Effector memory CD8-positive, alpha-beta T cell (primary cell): ENCODE measurements at places on chromosomes 7 and 10.

GRCh38 chr7:51326656-51327286, 10.2 kb upstream of the COBL start:
- DNase-seq: no peak

- no peak for DNase-seq
Observed at GRCh38 chr10:127485153-127485857, 63.8 kb upstream of the NPS start.

DNA sequence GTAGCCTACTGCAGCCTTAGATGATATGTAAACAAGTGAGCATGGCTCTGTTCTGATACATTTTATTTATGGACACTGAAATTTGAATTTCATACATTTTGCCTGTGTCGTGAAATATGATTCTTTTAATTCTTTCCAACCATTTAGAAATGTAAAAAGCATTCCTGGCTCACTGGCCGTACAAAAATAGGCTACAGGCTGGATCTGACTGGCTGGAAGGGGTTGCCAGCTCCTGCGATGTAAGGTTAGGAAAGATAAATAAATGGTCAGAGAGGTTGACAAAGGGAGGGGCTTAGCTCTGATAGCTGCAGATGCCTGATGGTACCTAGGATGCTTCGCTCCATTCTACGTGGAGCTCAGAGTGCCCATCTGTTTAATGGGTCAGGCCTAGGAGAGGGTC, 3.4 kb downstream of the ADCYAP1R1 start:
- DNase-seq: no peak

GRCh38 chr7:127666602-127667001, 14.6 kb downstream of the SND1 start:
- no peak for DNase-seq

GRCh38 chr7:99707096-99707495, 27.3 kb upstream of the CYP3A5 start:
- DNase-seq: no peak

DNA sequence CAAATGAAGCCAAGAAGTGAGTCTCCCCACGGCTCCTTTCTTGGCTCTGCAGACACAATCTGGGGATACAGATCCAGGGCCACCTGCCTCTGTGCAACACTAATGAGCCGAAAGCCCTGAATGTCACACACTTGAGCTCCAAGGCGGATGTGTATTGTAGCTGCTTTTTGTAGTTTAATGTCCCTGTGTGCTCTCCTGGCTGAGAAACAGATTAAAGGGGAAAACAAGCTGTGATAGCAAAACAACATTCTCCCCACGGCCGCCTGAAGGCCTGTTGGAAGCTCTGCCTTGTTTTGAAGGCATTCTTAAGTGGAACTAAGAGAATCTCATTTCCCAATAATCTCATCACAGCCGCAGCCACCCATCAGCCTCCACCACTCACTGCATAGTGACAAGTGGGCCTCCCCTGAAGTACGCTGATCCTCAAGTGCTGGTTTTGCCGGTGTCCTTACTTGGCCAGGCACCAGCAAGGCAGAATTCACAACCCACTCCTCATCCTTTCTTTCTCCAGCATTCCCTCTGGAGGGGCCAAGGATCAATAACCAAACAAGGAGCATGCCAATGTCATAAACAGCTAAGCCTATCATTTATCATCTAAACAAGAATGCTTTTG, 44.4 kb upstream of the AMPH start:
- no peak for DNase-seq

- DNase-seq: no peak
Observed at GRCh38 chr7:31299336-31299735, 41.2 kb downstream of the NEUROD6 start.

GRCh38 chr7:70942791-70943190, 189.2 kb upstream of the GALNT17 start:
- DNase-seq: no peak

DNA sequence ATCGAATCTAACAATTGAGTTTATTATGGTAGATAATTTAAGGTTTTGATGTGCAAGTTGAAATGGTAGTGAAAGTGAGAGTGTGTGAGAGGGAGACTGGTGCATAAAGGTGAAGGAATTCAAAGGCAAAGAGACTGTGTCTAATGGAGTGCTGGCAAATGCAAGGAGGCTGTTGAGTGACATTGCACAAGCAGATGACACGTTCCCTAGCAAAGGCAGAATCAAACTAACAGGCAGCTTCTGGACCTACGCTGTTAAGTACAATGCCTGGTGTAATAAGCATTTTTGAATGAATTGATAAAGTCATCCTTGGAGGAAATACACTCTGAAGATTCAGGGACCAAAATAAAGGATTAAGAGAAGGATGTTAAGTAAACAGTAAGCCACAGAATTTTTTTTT, 11.7 kb upstream of the GPR141 start:
- no peak for DNase-seq

DNA sequence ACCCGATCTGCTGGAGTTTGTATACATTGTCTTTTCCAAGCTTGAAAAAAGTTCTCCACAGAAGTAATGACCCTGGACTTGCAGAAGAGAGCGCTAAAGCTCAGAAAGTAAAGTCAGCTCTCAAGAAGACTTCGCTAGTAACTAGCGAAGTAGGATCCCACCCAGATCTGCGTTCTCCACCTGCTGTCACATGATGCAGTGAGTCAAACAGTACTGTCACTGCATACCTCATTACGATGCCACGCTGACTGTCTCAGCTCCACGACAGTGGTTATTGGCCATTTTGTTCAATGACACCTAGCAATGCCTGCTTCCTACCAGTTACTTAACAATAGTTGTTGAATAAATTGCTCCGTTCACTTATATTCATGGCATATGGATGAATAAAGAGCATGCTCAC, 29.7 kb upstream of the SEC61G start:
- DNase-seq: no peak

DNA sequence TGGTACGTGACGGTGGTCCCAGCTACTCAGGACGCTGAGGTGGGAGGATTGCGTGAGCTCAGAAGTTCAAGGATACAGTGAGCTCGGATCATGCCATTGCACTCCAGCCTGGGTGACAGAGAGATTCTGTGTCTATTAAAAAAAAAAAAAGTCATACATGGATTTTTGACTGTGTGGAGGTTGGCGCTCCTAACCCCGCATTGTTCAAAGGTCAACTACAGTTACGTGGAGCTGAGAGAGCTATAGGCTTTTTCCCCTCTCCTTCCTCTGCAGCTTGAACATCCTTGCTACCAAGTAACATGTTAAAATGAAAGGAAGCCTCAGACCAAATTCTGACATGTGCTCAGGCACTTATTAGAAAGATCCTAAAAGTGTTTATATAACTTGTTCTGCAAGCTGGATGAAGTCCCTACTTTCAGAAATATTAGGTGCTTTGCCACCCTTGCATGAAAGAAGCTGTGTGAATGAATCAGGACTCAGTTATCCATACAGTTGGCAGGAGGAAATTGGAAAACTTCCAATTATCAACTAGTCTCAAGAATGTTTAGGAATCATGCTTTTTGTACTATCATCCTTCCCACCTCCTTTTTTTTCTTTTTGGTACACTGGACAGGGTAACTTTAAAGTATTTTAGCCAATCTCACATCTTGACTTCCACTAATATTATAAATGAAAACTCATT, 12.5 kb upstream of the ST7 start:
- no peak for DNase-seq

GRCh38 chr10:58782876-58783851, 270.5 kb downstream of the BICC1 start:
- no peak for DNase-seq

- no peak for DNase-seq
Observed at GRCh38 chr7:92991190-92991589, 126.6 kb downstream of the SAMD9 start.

DNA sequence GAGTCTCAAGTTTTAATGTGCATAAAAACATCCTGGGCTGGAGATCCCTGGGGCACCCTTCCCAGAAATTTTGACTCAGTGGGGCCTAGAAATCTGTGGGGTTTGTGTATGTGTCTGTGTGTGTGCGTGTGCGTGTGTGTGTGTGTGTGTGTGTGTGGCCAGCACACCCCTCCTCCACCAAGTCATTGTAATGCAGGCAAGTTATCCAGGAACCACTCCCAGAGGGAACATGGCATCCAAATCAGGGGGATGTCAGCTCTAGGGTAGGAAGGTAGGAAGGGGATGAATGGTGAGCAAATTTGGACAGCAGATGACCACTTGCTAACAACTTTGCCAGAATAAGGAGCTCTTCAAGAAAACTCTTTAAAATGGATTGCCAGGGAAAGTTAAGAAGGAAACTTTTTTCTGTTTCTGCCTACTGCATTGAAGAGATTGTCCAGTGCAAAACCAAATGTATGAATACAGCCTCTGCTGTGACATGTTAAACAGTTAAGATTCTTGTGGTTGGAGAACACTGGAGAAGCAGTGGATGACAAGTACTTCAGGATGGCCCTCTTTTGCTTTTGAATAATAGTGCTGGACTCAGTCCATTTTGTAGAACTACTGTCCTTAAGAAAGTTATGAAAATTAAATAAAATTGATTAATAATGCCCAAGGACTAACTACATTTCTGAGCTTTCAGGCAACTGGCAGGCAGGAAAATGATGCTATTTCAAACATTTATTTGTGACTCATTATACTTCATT, 12.3 kb downstream of the STAMBPL1 start:
- no peak for DNase-seq

GRCh38 chr10:31756729-31757110, 171.9 kb downstream of the ARHGAP12 start:
- DNase-seq: no peak

DNA sequence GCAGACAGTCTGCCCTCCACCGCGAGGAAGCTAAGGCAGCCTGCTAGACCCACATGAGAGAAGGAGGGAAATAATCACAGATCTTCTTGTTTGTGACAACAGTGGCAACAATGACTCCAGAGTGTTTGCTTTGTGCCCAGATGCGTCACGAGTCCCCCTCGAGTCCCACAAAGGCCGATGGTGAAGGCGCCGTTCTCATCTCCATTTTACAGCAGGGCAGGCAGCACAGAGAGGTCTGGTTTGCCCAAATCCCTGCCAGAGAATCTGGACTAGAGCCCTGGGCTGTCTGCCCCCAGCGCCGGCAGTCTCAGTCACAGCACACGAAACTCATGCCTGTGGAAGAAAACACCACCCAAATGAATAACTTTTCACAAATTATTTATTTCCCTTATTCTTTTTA, 38.1 kb downstream of the KIAA1549 start:
- no peak for DNase-seq

DNA sequence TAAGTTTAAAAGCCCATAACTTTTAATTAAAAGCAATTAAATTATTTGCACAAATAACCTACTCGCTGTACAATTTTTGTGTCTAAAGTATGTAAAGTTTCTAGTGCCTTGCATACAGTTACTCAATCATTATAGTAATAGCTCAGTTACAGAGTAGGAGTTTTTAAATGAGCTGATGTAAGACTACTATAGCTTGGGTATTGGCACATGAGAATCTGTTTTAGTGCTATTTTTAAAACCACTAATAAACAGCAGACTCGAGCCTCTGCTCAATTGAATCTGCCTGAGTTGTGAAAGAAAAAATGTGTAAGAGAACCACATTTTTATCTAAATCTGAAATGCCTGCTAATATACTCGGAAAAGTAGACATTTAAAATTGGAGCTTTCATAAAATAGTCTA, 31.1 kb downstream of the CTNNA3 start:
- DNase-seq: no peak

DNA sequence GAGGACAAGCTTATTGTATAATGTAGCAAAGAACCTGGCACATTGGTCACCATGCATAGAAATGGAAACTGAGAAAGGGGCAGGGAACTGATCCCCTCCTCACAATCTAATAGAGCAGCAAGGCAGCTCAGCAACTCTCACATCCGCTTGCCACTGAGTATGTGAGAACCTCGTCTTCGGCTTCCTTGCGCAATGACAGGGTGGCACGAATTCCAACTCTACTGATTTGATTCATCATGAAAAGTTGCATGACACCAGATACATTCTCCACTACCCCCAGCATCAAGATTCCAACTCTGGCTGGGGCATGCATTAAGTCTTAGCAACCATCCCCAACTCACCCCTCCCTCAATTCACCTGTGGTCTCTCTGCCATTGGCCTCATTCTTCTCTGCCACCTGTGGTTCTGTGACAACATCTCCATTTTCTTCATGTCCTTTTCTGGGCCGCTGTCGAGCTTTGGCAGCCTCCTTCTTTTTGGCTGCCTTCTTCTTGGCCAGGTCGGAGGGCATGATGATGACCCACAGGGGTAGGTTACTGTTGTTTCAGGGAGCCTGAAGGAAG, 976 bp downstream of the ABCF2 start:
- DNase-seq: no peak

DNA sequence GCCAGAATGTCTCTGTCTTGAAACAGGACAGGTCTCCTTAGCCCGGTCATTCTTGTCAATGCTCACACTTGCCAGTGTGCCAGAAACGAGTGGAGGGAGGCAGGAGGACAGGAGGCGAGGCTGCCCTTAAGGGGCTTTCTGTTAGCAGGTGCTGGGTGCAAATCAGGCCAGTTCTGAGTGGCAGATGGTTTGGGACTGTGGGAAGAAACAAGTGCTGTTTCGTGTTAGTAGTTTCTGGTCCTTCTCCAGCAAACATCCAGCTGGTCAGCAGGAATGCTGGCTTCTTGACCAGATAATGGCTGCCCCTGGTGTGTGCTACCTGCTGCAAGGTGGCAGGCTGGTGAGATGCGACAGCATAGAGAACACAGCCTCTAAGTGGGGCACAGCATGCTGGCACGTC, 8.2 kb upstream of the NDUFB2 start:
- DNase-seq: no peak

GRCh38 chr10:12470719-12471118, 121.4 kb downstream of the CAMK1D start:
- no peak for DNase-seq

DNA sequence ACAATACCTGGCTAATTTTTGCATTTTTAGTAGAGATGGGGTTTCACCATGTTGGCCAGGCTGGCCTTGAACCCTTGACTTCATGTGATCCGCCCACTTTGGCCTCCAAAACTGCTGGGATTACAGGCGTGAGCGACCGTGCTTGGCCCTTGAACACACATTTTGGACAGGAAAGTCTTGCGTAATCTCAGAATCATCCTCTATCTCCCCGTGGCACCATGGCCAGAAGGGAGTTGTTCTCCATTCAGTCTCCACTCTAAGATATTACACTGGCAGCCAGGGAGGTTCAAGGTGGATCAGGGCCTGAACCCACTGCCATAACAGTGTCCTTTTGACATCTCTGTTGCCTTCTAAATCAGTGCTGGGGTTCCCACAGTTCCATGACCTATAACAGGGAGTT, 29.2 kb upstream of the GALNTL5 start:
- no peak for DNase-seq

- no peak for DNase-seq
Observed at GRCh38 chr10:24449321-24449740, 240.4 kb downstream of the KIAA1217 start.

DNA sequence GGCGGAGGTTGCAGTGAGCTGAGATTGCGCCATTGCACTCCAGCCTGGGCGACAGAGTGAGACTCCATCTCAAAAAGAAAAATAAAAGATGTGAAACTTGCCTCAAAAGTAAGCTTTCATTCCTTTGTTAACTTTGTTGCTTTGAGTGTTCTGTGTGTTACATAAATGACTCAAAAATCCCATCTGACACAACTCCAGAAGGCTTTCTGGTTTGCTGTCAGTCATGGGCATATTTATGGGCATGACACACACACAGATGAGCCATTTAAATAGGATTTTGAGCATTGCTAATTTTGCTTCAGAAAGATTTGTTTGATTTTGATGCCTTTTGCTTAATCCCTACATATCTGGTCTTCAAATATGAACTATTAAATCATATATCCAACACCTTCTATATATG, 82.6 kb downstream of the CACNB2 start:
- no peak for DNase-seq

- DNase-seq: no peak
Observed at GRCh38 chr10:89954061-89954460, 252.7 kb downstream of the KIF20B start.

- DNase-seq: no peak
Observed at GRCh38 chr7:92244808-92245486, 767 bp downstream of the KRIT1 start.

- no peak for DNase-seq
Observed at GRCh38 chr10:43208147-43209073, 58.5 kb downstream of the RASGEF1A start.
